Neuronal stem cell (in vitro differentiated cells): ENCODE measurements at places on chromosomes 7 and 10.

GRCh38 chr10:83541046-83541445 is 598.3 kb upstream of the GHITM start:
- no peak for DNase-seq

DNA sequence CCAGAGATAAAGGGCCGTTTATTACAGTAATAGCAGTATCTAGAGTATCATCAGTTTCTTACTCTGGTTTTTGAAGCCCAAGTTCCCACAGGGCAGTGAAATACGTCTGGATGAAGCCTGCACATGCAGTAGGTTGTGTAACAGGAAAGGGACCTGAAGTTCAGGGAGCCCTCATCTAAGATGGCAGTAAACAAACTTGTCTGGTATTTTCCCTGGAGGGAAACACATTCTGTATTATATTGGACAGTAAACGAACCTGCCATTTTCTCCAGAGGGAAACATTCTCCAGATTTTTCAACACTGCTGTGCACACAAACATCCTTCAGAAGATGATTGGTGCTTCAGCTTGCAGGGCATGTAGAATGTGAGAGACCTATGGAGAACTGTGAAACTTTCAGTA is 189.9 kb downstream of the TFEC start:
- no peak for DNase-seq

DNA sequence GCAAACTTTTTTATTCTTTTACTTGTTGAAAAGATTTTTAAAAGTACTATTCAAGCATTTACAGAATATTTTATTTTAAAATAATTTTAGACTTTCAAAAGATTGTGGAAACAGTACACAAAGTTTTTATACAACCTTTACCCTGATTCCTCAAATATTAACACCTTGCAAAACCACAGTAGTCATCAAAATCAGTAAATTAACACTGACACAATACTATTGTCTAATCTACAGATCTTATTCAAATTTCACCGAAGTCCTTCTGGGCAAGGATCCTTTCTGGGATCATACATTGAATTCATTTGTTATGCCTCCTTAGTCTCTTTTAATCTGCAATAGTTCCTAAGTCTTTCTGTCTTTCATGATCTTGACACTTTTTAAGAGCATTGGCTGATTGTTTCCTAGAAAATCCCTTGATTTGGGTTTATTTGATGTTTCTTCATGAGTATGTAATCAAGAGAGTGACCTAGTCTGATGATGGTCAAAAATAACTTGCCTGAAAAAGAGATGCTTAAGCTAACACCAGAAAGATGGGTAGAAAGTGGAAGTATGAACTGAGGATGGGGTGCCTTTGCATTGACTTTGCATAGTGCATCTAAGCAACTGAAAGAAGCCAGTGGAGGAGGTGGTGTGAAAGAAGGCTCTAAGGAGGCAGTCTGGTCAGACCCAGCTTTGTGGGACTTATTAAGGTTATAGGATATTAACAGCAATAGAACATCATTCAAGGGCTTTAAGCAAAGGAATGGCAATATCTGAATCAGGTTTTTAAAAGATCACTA is 9.7 kb downstream of the STAMBPL1 start:
- no peak for DNase-seq

DNA sequence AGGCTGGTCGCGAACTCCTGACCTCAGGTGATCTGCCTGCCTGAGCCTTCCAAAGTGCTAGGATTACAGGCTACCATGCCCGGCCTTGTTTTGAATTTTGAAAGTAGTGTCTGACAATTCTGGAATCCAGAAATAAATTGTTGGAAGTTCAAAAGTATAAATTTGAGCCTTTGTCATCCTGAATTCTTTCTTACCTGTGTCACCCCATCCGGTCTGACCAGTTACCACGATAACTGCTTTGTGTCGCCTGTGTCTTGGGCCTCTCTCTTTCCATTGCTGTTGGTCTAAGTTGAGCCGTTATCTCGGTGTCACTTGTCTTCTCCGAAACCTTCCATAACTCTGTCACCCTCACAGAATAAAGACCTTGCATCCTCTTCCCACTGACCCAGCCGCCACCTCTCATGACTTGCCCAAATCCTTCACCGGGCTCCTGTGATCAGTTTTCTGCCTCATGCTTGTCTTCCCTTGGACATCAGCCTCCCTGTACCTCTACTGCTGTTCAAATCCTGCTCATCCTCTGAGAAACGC is 18.6 kb downstream of the CUL1 start:
- DNase-seq: no peak

DNA sequence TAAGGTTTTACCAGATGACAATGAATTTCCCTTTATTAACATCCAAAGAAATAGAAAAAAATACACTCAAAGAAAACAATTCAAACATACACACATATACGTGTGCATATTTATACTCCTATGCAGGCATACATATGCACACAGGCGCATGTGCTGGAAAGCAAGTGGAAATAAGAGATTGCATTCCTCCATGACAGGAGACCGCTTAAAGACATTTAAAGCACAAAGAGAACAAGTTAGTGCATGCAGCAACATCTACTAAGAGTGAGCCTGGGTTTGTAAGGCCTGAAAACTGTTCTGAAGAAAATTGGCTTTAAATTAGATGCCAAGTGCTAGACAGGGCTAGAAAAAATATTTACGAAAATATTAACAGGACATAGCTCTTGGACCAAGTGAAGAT is 40.1 kb upstream of the PPP1R17 start:
- no peak for DNase-seq

DNA sequence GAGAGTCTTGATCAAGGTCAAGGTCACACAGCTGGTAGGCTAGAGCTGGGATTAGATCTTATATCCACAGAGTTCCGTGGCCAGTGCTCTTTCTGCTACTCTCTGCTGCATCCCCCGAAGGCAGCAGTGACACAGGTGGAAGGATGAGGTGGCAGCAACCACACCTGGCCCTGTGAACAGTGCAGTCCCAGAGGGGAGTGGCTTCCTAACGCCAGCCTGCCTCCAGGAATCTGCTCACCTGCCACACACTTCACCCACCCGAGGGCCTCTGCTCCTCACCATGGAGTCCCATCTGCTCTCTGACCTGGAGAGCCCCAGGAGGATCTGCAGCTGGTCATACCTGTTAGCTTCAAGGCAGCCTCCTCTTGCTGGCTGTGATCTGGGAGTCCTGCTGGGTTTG is 484.2 kb downstream of the PLXNA4 start:
- DNase-seq: no peak

GRCh38 chr10:100823194-100823593 is 77.8 kb downstream of the PAX2 start:
- no peak for DNase-seq

- DNase-seq: no peak
Measured at GRCh38 chr7:19508124-19508523, 200.7 kb downstream of the POLR1F start.
